Activated CD4-positive, alpha-beta T cell treated with anti-CD3 and anti-CD28 coated beads, Interleukin-2, amount 10 ng/mL, durations not matched to agents 24 days and 14 days (primary cell): ENCODE measurements at places on chromosomes 5 and 9. TPM values are rescaled to one million over a fixed set of nuclear protein-coding genes. Genes with fewer than 3 reads are reported as not detected.

GRCh38 chr5:77828445-77828844 lies 52.3 kb upstream of the TBCA start:
- no peaks in the 10 kb centered on the region for H3K4me1 ChIP-seq
- no peak overlapping the region for H3K27ac ChIP-seq
- no peak overlapping the region for H3K4me3 ChIP-seq
- H3K36me3 ChIP-seq, result no peaks in the 10 kb centered on the region
- peaks cover 42% of the 10 kb centered on the region for H3K27me3 ChIP-seq

DNA sequence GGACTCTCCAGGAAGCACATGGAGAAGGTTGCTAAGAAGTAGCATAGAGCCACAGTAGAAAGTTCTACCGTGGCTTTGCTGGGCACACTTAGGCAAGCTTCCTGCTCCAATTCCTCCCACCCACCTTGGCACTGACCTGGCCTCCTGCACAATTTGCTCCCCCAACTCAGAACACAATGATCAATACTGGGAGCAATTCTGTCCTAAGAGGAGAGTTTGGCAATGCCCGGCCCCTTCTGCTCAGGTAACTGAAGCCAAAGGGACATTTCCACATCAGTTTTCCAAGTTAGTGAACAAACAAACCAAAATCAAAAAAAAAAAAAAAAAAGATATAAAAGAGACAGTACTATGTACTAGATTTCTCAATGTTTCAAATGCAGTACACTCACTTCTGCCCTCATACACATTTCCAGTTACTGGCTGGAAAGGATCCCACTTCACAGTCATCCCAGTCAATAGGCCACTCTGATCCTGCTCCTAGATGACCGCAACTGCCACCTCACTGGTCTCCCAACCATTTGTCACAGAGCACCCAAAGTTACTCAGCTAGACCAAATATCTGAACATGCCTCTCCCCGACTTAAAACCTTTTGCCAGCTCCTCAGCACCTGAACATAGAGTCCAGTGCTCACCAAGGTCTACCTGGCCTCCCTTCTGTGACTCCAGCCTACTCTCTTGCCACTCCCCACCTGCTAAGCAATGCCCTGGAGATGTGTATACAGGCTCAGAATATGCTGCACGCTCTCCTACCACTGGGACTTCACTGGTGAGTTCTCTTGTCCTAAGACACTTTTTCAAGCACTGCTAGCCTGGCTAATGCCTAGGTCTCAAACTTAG lies 21.3 kb downstream of the ABCA1 start:
- H3K4me1 ChIP-seq, result no peaks in the 10 kb centered on the region
- H3K27me3 ChIP-seq, result peaks cover 4% of the 10 kb centered on the region
- no peak for DNase-seq
- H3K4me3 ChIP-seq, result no peak overlapping the region
- no peak overlapping the region for H3K27ac ChIP-seq
- no peaks in the 10 kb centered on the region for H3K36me3 ChIP-seq

- H3K27ac ChIP-seq, result peak overlapping the region; percentile 84
- DNase-seq, result no peak
- peaks cover 8% of the 10 kb centered on the region for H3K27me3 ChIP-seq
- H3K4me1 ChIP-seq, result peaks cover 20% of the 10 kb centered on the region
Observed at GRCh38 chr9:129333617-129334104, 155.6 kb upstream of the IER5L start.

DNA sequence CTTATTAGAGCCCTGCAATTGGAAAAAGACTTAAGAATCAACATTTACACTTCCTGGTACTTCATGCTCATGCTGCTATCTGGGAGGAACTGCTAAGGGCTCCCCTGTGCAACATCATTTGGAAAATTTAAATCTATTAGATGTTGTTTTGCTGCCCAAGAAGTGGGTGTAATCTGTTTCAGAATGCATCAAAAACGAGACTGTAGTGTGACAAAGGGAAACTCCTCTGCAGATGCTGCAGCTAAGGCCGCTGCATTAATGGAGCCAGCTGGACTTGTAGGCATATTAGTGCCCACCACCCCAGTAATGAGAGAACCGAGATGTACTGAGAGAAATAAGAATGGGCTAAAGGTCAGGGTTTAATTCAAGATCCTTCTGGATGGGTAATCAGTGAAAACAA lies 11.1 kb upstream of the PAIP1 start:
- H3K36me3 ChIP-seq, result no peaks in the 10 kb centered on the region
- H3K27me3 ChIP-seq, result no peaks in the 10 kb centered on the region
- H3K4me1 ChIP-seq, result peaks cover 2% of the 10 kb centered on the region
- H3K27ac ChIP-seq, result no peak overlapping the region

GRCh38 chr9:34545497-34545896 lies 22.7 kb upstream of the ENHO start:
- no peak overlapping the region for H3K27ac ChIP-seq
- H3K27me3 ChIP-seq, result peaks cover 12% of the 10 kb centered on the region
- no peaks in the 10 kb centered on the region for H3K36me3 ChIP-seq
- no peak for DNase-seq
- H3K4me3 ChIP-seq, result no peak overlapping the region
- H3K4me1 ChIP-seq, result no peaks in the 10 kb centered on the region

The PCDHB11 gene
- not detected in 2 replicates for total RNA-seq

The F12 gene
- total RNA-seq, result 2.7 and 2.8 TPM in 2 replicates
